ENCODE measurements at places on chromosomes 2 and 18. TPM values are rescaled to one million over a fixed set of nuclear protein-coding genes. Genes with fewer than 3 reads are reported as not detected.

CPLX4 gene
- total RNA-seq: 0.10 TPM

KATNAL2 gene
- 0.42 TPM for total RNA-seq

SMCHD1 gene
- total RNA-seq: 957 TPM

NDC80 gene
- 8.6 TPM for total RNA-seq

SFT2D3 gene
- 14.8 TPM for total RNA-seq

ADCYAP1 gene
- total RNA-seq: not detected

GKN2 gene
- total RNA-seq: not detected

SLC30A3 gene
- total RNA-seq: not detected

GAREM2 gene
- total RNA-seq: 1.0 TPM

PLCD4 gene
- 0.21 TPM for total RNA-seq

CCDC74A gene
- 0.84 TPM for total RNA-seq

EN1 gene
- total RNA-seq: not detected

HK2 gene
- 8.3 TPM for total RNA-seq

HOXD4 gene
- 0.21 TPM for total RNA-seq

COLEC12 gene
- 0.21 TPM for total RNA-seq

REG3A gene
- total RNA-seq: not detected

KCNS3 gene
- total RNA-seq: not detected

SH3RF3 gene
- 2.2 TPM for total RNA-seq

SRD5A2 gene
- not detected for total RNA-seq

PRSS56 gene
- not detected for total RNA-seq

SLC9A4 gene
- total RNA-seq: under 0.01 TPM

ABCA12 gene
- not detected for total RNA-seq

GCKR gene
- total RNA-seq: not detected

SLC14A1 gene
- total RNA-seq: 2.5 TPM

STPG4 gene
- total RNA-seq: 1.2 TPM

TGFBRAP1 gene
- 21.5 TPM for total RNA-seq

GPAT2 gene
- 1.3 TPM for total RNA-seq

EVX2 gene
- total RNA-seq: not detected

SGPP2 gene
- total RNA-seq: 0.94 TPM

CDH19 gene
- not detected for total RNA-seq

ANKRD36C gene
- 83.4 TPM for total RNA-seq

OSR1 gene
- total RNA-seq: 0.10 TPM

CYP26B1 gene
- under 0.01 TPM for total RNA-seq

RTP5 gene
- total RNA-seq: 0.21 TPM

KCNE4 gene
- total RNA-seq: under 0.01 TPM

OTOS gene
- not detected for total RNA-seq

TTN gene
- 47.6 TPM for total RNA-seq

MTA3 gene
- 13.4 TPM for total RNA-seq

SLC19A3 gene
- not detected for total RNA-seq
